ENCODE measurements at places on chromosomes 6 and 20.
A peak's percentile ranks its signal among the peaks of the same experiment; 100 is the strongest.

- no peak for DNase-seq
Observed at GRCh38 chr20:36339646-36340592, 33.8 kb downstream of the DLGAP4 start.

DNA sequence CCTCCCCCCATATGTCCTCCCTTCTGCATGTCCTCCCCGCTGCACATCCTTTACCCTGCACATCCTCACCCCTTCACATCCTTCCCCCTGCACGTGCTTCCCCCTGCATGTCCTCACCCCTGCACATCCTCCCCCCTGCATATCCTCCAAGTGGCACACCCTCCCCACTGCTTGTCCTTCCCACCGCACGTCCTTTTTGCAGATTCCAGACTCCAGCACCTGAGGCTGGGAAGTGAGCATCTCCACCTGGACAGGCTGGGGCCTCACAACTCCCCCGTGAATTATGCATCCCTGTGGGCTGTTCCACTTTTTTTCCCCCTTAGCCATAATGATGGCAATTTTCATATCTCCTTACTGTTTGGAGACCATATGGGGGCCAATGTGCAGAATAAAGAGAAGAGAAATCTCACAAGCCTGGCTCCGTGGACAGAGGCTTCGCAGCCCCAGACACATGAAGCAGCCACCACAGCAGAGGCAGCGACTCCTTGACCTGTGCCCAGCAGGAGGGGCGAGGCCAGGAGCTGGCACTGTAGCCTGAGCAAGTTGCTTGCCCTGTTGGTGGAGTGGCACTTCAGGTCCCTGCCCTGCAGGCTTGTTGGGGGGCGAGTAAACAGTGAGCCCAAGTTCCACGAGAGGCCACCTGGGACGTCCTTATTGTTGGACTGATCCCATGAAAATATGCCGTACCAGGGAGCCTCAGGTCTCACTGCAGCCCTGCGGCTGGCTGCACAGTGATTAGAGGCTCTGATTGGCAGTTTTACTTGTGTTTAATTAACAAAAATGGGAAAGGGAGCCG lies 113.1 kb downstream of the SYNDIG1 start:
- no peak for DNase-seq

- DNase-seq: no peak
Observed at GRCh38 chr20:18541741-18542140, 25.5 kb upstream of the SMIM26 start.

DNA sequence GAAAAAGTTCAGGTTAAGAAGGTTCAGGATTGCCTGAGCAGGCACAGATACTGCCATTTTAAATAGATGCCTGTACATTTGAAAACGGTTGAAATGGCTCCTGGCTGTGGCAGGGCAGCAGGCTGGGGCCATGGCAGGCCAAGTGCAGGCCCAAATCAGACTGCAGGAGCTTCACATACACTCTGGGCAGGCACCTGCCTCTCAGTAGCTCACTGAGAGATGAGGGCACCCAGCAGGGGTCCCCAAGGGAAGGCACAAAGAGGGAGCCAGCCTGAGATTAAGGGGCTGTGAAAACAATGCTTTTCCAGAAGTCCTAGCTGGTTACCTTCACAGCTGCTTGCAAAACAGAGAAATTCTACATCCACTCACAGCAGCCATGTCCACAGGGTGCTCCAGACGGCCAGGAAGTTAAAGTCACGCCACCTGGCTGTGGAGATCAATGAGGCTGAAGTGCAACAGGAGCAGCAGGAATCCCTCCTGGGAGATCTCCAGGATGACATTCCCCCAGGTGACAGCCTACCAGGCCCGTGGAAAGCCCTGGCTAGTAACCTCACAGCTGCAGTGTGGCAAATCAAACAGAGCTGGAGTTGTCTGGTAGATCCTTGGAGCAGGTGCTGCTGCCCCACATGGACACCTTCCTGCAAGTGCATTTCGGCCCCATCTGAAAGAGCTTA lies 6.2 kb upstream of the RAET1E start:
- no peak for DNase-seq

- peak; percentile 32 for DNase-seq
Observed at GRCh38 chr20:34110745-34111641, 1.1 kb downstream of the EIF2S2 start.

GRCh38 chr20:5090191-5090590 lies 29.6 kb downstream of the PCNA start:
- DNase-seq: no peak

- no peak for DNase-seq
Observed at GRCh38 chr6:136762022-136762975, 30.0 kb downstream of the MAP3K5 start.

DNA sequence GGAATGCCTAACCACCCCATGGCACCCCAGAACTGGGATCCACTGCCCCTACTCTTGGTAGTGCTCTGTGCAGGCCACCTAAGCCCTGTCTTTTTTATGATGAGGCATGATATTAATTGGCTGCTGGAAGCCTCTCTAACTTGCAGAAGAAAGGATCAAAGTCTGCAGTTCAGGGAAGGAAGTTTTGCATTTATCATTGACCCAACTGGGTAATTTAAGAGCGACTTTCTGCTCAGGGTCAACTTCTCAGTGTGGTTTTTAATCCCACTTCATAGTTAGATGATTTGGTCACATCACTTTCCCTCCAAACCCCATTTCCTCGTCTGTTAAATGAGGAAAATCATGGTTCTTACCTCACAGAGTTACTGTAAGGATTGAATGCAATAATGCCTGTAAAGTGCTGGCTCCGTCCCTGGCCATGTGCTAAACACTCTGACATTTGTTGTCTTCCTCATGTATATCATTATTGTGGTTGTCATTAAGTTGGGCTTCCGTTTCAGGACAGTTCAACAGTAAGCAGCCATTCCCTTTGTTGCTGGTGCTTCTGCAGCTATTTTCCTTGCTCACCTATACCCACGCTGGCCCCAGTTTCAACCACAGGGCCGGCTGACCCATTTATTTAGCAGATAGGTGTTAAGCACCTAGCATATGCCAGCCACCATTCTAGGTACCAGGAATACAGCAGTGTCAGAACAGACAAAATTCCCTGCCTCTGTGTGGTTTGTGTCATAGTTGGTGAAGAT lies 14.2 kb downstream of the E2F3 start:
- DNase-seq: no peak

- no peak for DNase-seq
Observed at GRCh38 chr6:6522709-6523108, 65.8 kb upstream of the LY86 start.

GRCh38 chr20:21557241-21558020 lies 43.6 kb upstream of the NKX2-2 start:
- no peak for DNase-seq

DNA sequence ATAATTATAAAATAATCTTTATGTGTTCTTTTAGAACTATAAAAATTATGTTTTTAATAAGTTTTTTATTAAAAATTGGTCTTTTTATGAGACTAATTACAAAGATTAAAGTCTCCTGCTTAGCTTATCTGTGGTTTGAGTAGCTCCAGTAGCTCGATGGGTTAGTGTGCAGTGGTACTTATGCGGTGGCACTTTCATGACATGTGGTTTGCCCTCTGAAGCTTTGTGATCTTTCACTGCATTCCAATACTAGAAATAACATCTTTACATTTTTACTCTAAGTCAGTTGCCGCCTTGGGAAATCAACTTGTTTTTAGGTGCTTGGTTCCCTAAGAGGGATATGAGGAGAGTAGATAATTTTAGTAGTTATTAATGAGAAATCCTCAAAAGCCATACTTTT lies 699.5 kb upstream of the FLRT3 start:
- DNase-seq: no peak

DNA sequence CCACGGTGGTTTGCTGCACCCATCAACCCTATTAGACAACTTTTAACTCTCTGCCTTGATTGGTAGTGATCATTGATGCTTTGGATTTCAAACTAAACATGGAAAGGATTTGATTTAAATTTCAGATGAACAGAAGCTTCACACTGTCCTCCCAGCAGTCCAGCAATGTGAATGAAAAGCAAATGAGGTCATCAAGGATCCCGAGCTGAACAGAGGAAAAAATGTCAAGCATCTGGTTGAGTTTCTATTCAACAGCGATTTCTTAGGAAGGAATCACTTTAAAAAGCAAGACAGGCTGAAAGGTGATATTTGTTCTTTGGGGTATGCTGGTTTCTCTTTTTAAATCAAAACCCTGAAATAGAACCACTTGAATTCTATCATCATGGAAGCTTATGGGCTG lies 10.6 kb upstream of the SAMD3 start:
- DNase-seq: no peak

DNA sequence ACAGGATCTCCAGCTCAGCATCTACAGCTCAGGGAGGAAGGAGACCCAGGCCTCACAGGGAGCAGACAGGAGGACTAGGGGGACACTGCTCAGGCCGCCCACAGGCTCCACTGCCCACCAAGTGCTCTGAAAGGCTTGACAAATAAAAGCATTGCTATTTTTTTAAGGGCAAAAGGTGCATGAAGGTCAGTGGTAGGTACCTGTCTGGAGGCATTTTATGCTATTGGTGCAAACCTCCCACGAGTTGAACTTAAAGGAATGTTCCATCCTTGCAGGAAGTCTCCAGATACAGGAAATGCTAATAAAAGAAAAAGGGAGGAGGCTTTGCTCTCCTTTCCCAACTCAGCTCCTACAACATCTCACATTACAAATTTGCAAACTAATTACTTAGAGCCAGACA lies 228.1 kb downstream of the FOXC1 start:
- no peak for DNase-seq

DNA sequence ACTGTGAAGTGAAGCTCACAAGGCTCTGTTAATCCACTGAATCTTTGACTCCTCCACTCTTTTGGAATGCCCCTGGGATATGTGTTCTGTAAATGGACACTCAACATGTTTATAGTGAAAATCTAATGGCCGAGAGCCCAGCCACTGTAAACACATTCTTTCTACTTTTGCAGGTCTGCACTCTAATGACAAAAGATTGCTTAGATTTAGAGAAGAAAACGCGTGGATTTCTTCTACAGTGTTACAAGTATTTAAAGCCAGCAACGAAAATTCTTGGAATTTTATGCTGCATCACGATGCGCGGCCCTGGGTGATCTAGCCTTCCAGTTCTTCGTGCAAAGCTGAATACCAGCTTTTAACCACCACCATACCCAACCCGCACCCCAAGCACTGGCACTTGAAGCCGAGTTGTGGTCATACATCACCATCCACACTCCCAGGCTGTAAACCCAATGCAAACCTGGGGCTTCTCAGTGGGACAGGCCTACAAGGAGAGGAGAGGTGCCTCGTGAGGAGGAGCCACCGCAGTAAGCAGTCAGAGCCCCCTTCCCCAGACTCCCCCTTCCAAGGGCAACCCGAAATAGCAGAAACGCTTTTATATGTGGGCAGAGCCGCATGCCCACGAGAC lies 3.7 kb upstream of the FOXO3 start:
- no peak for DNase-seq

DNA sequence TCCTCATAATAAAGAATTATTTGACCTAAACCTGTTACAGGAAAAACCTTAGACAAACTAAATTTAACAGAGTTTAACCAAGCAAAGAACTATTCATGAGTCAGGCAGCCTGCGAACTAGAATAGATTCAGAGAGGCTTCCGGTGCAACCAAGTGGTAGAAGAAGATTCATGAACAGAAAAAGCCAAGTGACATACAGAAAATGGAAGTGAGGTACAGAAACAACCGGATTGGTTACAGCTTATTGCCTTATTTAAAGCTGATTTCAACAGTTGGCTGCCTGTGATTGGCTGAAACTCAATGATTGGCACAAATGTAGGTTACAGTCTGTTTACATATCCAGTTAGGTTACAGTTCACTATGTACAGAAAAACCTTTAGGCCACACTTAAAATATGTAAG lies 10.1 kb downstream of the PPP1R3G start:
- no peak for DNase-seq

DNA sequence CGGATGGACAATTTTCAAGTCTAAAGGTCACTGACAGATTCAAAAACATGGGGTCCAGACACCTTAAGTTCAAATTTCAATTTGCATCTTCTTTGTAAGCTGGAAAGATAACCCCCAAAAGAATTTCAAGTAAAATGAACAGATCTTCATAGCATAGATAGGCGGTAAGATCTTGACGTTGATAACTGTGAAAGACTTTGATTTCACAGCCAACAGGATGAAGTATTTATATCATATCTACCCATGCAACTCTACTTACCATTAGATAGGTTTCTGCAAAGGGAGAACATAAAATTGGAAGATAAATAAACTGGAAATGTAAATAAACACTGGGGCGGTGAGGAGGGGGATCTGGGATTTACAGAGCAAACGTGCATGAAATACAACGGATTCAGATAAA lies 137.8 kb downstream of the IPCEF1 start:
- DNase-seq: no peak
